ENCODE measurements at places on chromosomes 16 and 17.

- DNase-seq: no peak
These were observed 4.6 kb downstream of the TEN1 start for GRCh38 chr17:75983501-75984181.

DNA sequence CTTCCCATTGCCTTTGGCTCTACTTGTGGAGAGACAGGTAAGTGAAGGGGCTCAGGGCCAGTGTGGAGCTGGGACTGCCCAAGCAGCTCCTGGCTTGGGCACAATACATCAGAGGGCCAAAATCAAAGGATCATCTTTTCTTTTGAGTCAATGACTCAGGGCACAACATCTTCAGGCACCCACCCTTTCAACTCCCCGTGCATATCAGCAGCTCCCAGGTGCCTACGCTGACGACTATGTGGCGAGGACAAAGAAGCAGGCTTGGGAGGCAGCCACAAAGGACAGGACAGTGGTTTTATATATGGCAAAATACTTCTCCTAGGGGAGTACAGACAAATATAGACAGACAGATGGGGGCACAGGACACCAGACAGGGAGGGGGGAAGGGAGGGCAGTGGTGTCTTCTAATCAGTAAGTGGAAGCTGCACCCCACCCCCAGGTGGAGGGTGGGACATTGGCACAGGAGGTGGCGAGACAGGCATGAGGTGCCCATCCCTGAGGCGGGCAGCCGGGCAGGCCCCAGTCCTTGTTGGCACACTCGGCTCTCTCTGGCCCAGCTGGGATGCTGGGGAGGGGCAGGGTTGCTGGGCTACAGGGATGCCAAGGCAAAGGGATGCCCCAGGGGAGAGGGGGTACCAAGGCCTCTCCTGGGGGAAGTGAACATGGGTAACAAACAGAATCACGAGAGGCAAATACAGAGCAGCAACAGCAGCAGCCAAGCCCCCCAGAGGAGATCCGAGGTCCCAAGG is 7.7 kb upstream of the ARL5C start:
- DNase-seq: peak; percentile 20

DNA sequence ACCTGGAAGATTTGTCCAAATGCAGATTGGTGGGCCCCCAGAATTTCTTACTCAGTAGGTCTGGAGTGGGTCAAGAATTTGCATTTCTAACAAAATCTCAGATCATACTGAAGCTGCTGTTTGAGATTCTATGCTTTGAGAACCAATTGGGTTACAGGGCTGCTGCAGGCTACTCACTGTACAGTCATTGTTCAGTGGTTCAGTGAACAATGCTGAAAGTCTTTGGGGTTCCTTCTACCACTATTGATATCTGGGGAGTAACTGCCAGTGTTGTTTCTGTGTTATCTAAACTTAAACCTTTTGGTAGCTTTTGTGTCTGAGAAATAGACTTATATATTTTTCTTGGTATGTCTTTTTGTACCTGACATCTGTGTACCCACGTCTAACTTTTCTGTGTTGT is 187.5 kb downstream of the TANC2 start:
- DNase-seq: no peak

DNA sequence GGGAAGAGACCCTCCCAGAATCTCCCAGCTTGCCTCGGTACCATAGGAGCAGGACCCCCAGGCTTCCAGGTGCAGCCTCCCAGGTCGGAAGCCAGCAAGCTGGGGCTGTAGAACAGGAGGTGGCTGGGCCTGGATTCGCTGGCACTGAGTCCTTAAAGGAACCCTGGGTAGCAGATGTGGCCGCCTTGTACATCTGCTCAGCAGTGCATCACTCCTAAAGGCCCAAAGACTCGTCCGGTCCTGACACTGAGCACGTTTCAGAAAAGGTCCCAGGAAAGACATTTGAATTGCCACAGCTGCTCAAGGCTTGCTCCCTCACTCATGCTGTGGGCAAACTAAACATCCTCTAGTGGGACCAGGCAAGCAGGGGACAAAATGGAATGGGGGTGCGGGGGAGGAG is 172.8 kb downstream of the RAB11FIP4 start:
- DNase-seq: no peak

DNA sequence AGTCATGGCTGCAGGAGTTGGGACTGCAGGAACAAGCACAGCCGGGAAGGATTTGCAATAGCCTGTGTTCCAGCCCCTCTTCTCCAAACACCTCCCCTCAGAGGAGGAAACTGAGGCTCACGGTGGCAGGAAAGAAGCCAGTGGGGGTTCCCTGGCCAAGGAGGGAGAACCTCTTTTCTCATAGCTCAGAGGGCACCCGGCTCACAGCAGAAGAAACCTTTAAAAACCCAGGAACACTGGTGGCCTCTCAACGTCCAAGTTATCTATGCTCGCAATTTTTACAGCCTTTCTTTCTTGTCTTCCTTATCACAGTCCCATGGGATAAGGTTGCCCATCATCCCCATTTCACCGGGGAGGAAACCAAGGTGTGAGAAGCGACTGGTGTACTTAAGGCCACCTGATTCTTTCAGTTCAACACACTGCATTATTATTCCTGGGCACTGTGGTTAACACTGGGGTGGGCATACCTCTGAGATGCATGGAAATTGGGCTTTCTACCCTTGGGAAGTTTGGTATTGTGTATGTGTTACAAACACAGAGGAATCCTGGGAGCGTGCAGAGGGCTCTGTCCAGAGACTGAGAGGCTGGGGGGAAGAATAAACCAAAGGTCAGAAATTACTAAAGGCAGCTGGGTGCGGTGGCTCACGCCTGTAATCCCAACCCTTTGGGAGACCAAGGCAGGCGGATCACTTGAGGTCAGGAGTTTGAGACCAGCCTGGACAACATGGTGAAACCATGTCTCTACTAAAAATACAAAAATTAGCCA is 791 bp upstream of the ZNF629 start:
- DNase-seq: no peak

DNA sequence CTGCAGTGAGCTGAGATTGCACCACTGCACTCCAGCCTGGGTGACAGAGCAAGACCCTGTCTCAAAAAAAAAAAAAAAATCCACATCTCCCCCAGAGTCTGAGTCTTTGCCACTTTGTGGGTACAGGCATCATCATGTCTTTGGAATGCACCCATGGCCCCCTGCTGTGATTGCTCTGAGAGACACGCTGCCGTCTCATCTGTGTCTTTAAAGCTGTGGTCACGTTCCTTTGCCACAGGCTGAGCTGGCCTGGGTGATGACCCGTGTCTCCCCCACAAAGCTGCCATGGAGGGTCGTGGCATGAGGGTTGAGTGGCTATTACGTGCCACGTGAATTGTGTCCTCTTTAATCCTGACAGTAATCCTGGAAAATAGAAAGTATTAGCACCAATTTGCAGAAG is 20.2 kb downstream of the CRISPLD2 start:
- no peak for DNase-seq

- no peak for DNase-seq
These were observed 50.0 kb downstream of the SF3B3 start for GRCh38 chr16:70573451-70574121.

- no peak for DNase-seq
These were observed 14.4 kb upstream of the KCNJ18 start for GRCh38 chr17:21677911-21678310.

- DNase-seq: no peak
These were observed 3.8 kb upstream of the NSRP1 start for GRCh38 chr17:30112794-30113193.

- DNase-seq: no peak
These were observed 14.2 kb downstream of the MYO18A start for GRCh38 chr17:29165800-29166506.

GRCh38 chr16:47734987-47735594 is 274.0 kb downstream of the PHKB start:
- DNase-seq: no peak

GRCh38 chr17:78315355-78316114 is 44.3 kb downstream of the SOCS3 start:
- DNase-seq: no peak

DNA sequence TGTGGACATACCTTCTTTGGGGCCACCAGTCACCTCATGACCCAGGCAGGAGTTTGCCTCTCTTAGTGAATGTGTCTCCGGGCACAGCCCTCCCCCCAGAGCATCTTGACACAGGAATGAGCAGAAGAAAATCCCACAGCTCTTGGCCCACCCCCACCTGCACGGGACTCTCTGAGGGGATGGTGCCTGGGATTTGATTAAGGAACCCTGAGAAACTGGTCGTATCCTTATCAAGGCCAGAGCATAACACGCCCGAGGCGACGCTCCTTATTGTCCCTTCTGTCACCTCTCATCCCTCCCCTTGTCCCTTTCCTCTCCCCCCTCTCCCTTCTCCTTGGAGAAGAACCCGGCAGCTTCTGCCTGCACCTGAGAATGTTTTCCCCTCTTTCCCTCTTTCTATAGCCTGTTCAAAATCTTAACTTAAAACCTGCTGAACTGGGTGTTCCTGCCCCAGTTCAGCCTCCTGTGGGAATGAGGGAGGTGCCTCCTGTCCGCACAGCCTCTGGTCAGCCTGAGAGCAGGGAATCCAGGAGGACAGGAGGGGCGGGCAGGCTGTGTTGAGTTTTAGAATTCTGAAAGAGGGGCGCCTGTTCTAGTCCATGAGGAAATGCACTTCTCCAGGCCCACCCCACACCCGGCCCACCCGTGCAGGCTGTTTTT is 140.7 kb upstream of the PLCG2 start:
- DNase-seq: no peak

- DNase-seq: no peak
These were observed 11.6 kb upstream of the ICAM2 start for GRCh38 chr17:64032081-64032480.

GRCh38 chr17:4469552-4469951 is 29.1 kb upstream of the SPNS2 start:
- DNase-seq: no peak

GRCh38 chr16:4660454-4661007 is 32.8 kb upstream of the NUDT16L1 start:
- no peak for DNase-seq

DNA sequence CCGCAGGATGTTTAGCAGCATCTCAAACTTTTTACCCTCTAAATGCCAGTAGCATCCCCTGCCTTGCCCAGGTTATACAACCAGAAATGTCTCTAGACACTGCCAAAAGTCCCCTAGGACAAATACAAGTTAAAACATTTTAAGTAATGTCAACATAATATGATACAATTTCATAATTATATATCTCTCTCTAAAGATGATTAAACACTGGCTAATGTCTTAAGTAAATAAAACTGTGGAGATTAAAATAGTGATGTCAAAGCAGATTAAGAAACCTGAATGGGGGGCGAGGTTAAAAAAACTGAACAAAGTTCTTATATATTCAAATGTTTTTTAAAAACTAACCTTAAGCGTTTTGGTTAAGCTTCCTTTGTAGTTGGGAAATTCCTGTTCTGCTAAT is 62.1 kb downstream of the CFDP1 start:
- no peak for DNase-seq

DNA sequence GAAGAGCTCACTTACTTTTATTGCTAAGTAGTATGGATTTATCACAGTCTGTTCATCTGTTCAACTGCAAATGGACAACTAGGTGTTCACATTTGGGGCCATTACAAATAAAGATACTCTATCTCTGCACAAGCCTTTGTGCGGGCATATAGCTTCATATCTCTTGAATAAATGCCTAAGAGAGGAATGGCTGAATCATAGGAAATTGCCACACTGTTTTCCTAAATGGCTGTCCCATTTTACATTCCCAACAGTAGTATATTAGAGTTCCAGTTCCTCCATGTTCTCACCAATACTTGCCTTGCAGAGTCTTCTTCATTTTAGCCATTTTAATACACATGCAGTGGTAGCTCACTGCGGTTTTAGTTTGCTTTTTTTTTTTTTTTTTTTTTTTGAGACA is 20.5 kb downstream of the NSMCE1 start:
- no peak for DNase-seq

GRCh38 chr17:48297825-48298224 is 132.2 kb downstream of the SKAP1 start:
- no peak for DNase-seq

DNA sequence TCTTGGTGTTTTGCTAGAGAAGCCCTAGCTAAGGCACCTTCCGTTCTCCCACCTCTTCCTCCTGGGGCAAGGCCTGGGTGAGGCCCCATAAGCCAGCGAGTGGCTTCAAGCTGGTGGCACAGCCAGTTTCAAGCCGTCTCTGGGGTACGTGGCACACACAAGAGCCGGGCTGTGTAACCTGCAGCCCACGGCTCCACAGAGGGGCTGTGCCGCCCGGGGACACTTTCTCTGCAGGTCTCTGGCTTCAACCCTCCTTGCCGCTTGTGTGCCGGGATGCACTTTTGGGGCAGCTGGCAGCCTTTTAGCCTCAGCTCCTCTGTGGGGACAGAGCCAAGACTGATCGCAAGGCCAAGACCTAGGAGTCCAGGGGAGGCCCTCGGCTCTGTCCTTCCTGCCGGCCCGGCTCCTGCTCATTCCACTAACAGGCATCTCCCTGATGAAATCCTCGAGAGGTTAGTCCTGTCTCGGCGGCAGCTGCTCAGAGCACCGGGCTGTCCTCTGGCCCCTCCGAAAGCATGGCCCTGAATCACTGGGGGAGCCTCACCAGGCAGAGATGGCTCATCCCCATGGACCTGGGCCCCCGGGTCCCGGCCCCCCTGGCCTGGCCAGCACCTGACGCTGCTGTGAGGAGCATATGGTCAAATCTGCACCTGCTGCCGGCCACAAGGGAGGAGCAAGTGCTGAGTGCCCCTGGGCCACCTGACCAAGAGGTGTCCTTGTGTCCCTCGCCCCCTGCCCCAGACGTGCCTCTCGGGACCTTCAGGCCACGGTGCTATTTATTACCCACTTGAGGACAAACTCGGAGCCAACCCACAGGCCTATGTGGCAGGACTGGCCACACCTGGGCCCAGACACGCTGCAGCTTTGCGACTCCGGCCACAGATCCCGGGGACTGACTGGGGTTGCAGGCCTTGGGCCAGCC is 98.5 kb downstream of the METRNL start:
- no peak for DNase-seq

DNA sequence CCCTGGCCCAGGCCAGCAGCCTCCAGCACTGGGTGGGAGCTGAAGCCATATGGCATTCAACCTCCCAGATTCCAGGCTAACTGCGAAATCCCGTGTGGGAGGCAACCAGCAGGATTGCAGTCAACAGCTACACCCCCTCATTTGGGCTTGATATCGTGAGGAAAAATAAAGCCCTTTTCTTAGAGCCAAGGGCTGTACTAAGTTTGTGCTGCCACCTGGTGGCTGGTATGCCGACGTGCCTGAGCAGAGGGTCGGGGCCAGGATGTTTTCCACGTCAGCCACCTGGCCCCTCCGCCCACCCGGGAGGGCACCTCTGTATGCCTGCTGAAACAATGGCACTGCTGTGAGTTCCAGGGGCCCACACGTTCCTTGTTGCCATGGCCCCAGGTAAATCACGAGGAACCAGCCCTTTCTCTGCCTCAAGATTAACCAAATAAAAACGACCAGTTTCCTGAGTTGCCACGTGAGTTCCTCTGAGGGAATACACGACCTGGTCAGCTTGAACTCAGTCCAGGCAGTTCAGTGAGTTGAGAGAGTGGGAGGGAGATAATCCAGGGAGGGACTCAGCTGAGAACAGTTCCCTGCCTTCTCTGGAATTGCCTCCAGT is 9.0 kb downstream of the TMEM98 start:
- peak; percentile 55 for DNase-seq

GRCh38 chr17:13160790-13161189 is 143.0 kb upstream of the ELAC2 start:
- DNase-seq: no peak

GRCh38 chr17:17682293-17682736 is 1.1 kb downstream of the RAI1 start:
- peak; percentile 40 for DNase-seq

- no peak for DNase-seq
These were observed 6.0 kb upstream of the SERPINF1 start for GRCh38 chr17:1755827-1756262.

GRCh38 chr17:49980703-49981197 is 11.8 kb downstream of the DLX4 start:
- DNase-seq: no peak

GRCh38 chr17:76278952-76279741 is 14.0 kb downstream of the UBALD2 start:
- peak; percentile 87 for DNase-seq

Data from substantia nigra (tissue), 51 donors.